ENCODE measurements at places on chromosomes 2 and 18.

GRCh38 chr2:205180730-205181129, 501.6 kb upstream of the NRP2 start:
- no peak for DNase-seq

- DNase-seq: peak; percentile 6
Observed at GRCh38 chr2:101479328-101479727, 4.4 kb upstream of the RFX8 start.

DNA sequence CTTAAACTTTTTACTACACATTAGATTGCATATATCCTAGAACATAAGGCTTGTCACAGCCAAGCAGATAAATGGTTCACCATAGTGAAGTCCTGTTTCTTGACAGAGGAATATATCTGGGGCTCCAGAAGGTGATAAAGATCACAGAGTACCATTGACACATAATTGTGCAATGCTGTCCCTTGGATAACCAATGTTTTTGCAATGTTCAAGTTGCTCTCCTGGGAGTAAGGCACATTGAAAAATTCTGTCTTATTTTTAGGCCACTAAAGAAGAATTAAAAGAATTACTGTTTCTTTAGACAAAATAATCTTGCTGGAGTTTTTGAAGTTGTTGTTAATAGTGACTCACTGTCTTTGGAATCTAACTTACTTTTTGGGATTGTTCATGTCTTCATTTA, 1132.8 kb downstream of the LRP1B start:
- no peak for DNase-seq

DNA sequence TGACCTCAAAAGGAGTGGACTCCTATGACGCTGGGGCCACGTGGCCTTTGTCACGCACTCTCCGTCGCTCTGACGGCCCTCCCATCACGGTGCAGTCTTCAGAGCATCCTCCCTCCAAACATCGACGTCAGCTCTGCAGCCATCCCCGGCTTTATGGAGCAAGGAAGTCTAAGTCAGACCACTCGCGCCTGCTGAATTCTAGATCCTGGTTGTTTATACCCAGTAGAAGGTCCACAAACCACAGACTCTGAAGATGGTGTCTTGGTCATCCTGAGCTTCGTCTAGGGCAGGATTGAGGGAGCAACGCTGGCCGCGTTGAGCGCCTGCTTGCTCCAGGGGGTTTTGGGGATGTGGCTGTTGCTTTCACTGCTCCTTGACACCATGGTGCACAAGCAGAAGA, 228.0 kb upstream of the SALL3 start:
- DNase-seq: no peak

DNA sequence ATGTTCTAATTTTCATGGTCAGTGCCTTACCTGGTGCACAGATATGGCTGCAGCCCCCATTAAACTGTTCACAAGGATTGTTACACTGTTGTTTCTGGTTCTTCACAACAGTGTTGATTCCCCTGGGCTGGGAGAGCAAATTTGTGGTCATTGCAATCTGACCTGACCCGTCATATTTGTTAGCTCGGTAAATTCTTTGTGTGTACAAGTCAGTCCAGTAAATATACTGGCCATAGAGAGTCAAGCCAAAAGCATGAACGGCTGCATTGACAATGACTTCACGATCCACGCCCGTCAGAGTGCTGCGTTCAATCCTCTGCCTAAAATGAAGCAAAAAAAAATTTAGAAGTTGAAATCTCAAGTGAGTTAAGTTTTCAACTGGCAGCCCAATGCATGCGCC, 134.6 kb downstream of the DHRS9 start:
- DNase-seq: no peak

GRCh38 chr2:124320051-124320688, 295.1 kb downstream of the CNTNAP5 start:
- no peak for DNase-seq

DNA sequence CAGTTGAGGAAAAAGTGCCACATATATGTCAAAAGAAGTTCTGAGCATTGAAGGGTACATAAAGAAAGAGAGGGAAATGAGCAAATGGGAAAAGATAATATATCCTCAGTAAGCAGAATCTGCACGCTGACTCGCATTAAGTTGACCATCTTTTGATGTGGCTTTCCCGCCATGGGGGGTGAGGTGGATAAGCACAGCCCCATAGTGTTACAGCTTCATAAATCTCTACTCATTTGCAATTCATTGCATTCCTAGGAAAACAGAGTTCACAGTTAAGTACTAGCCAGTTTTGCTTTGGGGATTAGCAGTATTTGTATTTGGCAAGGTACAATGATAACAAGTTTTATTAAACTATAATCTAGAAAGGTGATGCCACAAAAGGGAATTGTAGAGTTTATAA, 814.2 kb downstream of the LRP1B start:
- DNase-seq: no peak

DNA sequence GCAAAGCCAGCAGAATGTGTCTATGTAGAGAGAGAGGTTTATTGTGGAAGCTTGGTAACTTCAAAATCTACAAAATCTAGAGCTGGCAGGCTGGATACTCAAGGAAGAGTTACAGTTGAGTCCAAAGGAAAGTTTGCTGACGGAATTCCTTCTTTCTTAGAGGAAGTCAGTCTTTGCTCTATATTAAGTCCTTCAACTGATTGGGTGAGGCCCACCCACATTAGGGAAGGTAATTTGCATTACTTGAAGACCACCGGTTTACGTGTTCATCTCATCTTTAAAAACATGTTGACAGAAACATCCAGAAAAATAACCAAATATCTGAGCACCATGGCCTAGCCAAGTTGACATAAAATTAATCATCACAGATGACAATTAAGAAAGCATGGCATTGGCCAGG, 101.5 kb downstream of the TEX51 start:
- DNase-seq: no peak

- no peak for DNase-seq
Observed at GRCh38 chr2:161981679-161982250, 92.2 kb downstream of the DPP4 start.

DNA sequence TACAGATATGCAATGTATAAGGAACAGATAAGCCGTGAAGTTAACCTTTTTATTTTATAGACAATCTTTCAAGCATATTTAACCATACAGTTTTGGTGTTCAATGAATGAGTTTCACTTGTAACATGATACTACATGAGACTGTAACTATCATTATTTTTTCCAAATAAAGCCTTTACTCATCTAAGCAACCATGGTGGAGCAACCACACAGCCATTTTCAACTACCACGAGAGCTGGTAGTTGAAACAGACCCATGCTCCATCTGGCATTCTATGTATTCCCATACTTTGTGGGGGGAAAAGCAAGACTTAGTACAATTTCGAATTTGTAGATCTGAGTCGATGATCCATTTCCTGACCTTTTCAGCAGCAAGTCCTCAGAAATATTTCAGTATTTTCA, 159.3 kb upstream of the RND3 start:
- no peak for DNase-seq

GRCh38 chr18:44079606-44080005, 601.1 kb upstream of the SETBP1 start:
- no peak for DNase-seq

GRCh38 chr18:21896732-21897336, 156.2 kb downstream of the MIB1 start:
- no peak for DNase-seq

- DNase-seq: peak; percentile 11
Observed at GRCh38 chr2:109722026-109722425, 72.1 kb upstream of the RGPD5 start.

DNA sequence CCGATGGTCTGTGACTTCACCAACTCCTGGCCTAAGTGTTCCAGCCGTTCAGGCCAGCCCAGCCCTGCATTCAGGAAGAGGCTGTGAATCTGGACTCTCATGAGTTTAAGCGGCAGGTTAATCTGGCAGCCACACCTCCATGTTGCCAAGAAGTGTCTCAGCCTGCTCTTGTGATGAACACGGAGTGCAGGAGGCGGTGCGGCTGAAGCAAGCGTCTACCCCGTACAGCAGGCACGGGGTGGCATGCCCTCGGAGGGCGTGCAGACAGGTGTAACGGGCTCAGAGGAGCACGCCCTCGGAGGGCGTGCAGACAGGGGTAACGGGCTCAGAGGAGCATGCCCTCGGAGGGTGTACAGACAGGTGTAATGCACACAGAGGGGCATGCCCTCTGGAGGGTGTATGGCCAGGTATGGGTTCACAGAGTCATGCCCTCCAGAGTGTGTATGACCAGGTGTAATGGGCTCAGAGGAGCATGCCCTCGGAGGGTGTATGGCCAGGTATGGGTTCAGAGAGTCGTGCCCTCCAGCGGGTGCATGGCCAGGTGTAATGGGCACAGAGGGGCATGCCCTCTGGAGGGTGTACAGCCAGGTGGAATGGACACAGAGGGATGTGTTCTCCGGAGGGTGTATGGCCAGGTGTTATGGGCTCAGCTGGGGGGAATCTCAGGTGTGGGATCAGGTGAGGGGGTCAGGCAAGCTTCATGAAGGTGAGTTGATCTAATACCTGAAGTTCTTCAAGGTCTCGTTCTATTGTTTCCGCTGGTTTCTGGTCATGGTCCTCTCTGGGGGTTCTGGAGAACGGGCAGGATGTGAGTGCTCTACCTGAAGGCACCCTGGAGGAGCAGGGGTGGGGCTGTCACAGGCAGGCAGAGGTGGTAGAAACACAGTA, 22.6 kb downstream of the CROCC2 start:
- no peak for DNase-seq

DNA sequence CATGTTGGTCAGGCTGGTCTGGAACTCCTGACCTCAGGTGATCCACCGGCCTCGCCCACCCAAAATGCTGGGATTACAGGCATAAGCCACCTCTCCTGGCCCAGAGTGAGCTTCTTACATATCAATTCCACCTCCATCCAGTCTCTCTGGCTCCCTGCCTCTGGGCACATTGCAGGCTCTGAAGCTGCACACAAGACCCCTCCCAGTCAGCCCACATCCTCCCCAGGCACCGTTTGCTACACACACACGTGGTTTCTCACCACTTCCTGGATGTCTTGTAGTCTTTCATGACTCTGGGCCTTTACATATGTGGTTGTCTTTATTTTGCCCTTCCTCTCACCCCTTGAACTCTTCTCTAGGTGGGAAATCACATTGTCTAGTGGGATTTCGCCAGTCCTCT, 64.0 kb upstream of the CABLES1 start:
- no peak for DNase-seq

GRCh38 chr2:71505086-71505769, 51.9 kb downstream of the DYSF start:
- no peak for DNase-seq

GRCh38 chr18:33944493-33944892, 280.2 kb downstream of the NOL4 start:
- no peak for DNase-seq

DNA sequence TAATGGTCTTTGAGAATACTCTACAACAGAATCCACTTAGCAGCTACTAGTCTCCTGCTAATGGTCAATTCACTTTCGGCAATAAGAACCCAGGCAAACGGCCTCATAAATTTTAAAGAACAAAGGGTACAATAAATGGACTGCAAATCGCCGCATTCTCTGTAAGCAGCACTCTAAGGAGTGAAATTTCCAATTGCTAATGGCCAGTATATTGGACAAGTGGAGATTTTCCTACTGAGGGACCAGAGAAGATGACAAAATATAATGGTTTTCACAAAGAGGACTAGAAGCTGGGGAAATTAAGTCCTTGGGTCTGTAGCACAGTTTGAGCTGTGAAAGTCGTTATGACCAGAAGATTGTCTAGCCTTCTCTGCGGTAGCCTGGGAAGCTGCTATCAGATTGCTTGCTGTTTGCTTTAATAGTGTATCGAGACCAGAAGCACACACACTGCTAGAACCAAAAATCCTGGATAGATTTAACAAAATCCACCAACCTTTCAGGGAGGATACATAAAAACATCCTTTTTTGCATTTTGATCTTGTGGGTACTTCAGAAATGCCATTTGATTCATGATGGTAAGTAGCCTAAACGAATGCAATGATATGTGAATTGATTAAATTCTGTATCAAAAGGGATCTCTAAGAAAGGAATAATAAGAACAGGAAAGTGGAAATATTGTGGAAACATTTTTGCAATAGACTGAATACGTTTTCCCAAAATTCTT, 53.6 kb upstream of the ATP8B1 start:
- DNase-seq: no peak

GRCh38 chr2:141526760-141527159, 604.1 kb downstream of the LRP1B start:
- no peak for DNase-seq

DNA sequence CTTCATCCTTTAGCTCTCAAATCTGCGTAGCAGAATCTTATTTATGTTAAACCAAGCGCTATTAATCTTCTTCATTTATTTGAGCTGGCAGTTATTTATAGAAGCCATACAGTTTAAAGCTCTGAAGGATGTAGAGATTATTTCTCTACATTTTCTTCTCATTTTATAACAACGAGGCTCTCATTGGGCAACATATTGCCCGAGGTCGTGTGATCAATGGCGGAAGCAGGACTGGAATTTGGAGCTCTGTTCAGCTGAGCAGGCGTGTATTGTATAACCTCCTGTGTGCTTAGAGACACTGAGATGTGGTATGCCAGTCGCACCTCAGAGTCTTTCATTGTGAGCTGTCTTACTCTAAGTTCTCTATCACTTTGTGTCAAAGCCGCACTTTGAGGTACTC, 17.5 kb upstream of the DRC1 start:
- no peak for DNase-seq

GRCh38 chr2:54341656-54342055, 85.6 kb upstream of the TSPYL6 start:
- DNase-seq: no peak

DNA sequence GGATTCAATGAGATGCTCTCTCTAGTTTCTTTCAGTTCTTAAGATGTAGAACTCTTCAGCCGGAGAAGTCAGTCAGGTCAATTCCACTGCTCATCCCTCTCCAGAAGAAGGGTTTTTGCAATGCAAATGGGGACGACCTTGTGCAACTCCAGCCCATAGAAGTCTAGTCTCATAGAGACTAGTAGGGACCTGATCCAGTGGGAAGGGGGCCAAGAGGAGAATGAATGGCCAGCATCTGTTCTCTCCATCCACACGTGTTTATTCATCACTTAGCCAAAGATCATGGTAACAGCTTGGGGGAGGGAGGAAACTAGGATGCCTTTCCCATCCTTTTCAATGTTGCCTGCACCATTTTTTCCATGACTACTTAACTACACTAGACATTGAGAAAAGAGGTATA, 120.2 kb downstream of the LAMA3 start:
- no peak for DNase-seq

DNA sequence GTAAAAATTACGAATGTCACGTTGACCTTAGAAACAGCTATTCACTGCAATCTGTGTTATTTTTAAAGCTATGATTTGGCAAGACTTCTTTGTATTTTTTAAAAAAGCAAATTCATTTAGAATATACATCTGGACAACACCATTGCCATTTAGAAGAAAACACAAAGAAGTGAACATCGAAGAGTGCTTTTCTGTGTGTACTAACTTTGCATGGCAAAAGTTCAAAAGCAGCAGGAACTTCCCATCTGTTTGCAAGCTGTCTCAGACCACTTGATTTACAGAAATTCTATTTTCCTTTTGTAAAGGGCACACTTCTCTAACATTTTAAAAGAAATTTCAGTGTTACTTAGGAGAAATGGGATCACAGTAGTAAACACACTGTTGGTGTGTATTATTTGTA, 145.9 kb downstream of the CALCRL start:
- no peak for DNase-seq

Data from NCI-H2081 (cell line).